NCI-H2029 treated with DMSO at 0.1 percent for 48 hours (cell line): ENCODE measurements at places on chromosomes 12 and 14.

GRCh38 chr14:81884382-81884781, 350.7 kb upstream of the SEL1L start:
- no peak for DNase-seq

- DNase-seq: no peak
These were observed 226.8 kb downstream of the SOX5 start for GRCh38 chr12:23722655-23723054.

- DNase-seq: no peak
These were observed 32.3 kb downstream of the PROX2 start for GRCh38 chr14:74843653-74844052.

DNA sequence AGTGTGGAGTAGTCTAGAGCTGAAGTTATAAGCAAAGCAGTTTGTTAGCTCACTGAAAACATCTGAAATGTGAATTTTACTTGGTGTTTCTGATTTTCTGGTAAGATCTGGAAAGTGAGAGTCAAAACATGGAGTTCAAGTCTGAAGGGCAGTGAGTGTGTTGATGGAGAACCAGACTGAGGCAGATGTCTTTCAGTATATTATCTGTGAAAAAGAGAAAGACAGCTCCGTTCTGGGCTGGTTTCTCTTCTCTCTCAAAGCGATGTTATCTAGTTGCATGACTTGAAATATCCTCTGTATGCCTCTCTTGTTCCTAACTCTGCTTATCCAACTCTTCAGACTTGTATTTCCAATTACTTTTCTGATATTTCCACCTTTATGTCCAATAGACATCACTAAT, 381.9 kb upstream of the RGS6 start:
- no peak for DNase-seq

DNA sequence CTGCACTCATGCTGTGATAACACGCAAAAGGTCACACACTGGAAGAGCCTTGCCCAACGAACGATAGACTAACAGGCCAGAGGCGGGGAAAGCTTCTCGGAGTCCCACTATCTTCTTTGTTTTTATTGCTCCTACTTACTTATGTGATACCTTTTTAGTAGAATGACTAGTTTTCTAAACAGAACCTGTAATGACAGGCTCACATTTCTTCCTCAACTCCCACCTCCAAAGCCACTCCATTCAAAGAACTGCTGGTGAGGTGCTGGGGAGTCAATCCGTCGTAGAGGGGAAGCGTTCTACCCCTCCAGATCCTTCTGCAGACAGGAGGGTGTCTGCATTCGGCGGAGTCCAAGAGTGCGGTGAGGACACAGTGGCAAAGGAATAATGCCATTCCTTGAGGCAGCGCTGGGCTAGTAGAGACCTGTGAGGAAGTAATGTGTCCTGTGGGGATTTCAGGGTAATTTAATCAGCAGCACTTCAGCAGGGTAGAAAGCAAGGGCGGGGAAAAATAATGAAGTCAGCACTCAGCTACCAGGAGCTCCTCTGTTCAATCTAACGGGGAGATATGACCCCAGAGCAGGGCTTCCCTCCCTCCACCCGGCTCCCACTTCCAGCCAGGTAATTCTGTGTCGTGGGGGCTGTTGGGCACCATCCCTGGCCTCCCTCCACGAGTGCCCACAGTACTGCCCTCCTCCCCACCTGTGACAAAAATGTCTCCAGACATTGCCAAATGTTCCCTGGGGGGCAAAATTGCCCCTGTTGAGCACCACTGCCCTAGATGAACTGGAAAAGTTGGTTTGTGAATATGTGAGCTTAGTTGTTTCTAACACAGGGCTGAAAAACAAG, 25.2 kb downstream of the SPRING1 start:
- DNase-seq: no peak

DNA sequence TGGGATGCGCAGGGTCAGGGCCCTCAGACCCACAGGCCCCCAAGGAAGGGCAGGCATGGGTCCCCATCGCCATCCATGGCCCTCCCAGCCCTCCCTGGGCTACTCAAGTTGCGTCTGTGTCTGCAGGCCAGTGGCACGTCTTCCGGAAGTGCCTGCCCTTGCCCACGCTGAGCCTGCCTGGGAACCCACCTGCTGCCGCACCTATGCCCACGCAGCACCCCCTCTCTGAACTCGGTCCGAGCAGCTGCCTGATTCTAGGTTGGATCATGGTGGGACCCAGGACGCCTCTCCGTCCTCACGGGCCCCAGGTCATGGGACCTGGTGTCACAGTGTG, 182.8 kb downstream of the ADGRD1 start:
- no peak for DNase-seq

GRCh38 chr12:121404734-121405133, 4.8 kb downstream of the RNF34 start:
- DNase-seq: peak; percentile 81

GRCh38 chr14:62429683-62430082, 615.6 kb downstream of the KCNH5 start:
- DNase-seq: no peak

DNA sequence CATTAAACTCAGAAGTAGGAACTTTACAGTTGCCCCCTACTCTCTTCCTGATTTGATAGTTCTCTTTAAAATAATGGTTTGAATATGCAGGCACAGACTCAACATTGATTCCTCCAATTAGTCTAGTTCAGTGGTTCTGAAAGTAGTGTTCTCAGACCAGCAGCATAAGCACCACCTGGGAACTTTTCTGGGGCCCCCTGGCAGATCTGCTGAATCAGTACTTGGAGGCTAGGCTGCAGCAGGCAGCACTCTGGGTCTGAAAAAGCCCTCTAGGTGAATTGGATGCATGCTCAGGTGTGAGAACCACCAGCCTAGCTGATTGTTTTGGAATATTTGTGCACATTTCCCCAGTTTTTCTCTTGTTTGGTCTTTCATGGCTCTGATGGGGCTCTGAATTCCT, 198.6 kb upstream of the NOS1 start:
- DNase-seq: no peak

DNA sequence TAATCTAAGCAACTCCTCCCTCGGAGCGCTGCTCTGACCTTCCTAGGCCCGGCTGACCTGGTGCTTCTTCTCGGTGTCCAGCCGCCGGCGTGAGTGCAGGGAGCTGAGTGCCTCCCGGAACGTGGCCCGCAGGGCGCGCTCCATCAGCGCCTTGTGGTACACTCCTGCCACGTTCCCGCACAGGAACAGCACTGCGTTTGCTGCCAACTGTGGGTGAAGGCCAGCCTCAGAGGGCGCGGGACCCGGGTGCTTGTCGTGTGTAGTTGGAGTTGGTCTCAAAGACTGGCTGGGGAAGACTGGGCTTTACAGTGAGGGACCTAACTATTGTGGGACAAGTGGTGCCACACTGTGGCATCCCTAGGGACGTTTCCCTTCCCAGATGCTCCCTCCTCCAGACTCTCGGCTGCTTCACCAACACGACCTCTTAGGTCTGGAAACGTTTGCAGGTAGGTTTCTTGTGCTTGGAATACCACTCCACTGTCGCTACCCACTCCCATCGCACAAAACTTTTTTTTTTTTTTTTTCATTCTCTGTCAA, 3.1 kb downstream of the ADCY4 start:
- DNase-seq: no peak

DNA sequence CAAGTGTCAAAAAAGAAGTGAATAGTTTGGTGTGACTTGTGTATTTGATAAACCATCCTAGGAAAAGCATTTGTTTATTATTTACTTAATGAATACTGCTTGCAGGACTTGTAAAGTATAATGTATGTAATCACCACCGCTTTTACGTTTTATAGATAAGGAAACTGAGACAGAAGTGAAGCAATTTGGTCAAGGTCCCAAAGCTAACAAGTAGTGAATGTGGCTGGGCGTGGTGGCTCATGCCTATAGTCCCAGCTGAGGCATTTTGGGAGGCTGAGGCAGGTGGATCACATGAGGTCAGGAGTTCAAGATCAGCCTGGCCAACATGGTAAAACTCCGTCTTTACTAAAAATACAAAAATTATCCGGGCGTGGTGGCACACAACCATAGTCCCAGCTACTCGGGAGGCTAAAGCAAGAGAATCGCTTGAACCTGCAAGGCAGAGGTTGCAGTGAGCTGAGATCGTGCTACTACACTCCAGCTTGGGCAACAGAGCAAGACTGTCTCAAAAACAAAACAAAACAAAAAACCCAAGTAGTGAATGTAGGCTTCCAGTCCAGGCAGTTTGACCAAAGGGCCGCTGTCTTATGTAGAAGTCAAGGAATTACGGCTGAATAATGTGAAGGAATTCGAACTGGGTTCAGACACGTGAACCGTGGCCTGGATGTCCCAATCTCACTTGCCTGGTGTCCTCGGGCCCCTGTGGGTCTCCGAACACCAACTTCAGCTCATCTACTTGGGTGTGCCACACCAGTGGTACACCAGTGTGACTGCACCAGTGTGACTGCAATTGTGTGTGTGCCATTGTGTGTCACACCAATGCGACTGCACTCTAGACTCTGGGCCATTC, 88.3 kb upstream of the MED13L start:
- DNase-seq: no peak

DNA sequence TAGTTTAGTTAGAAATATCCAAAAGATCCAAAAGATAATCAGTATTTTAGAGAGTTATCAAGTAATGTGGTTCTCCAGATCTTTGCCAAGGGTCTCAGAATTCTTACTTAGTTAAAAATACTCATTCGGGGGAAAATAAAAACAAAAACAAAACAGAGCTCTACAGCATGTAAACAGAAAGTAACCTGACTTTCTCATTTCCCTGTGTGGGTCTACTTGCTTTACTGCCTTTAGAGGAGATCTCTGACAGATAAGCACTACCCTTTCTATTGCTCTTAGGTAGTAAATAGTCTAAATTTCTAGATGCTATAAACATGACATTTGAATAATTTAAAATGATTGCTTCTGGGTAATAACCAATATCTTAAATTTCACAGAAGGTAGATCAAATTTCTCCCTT, 371.8 kb downstream of the RPL10L start:
- DNase-seq: no peak

DNA sequence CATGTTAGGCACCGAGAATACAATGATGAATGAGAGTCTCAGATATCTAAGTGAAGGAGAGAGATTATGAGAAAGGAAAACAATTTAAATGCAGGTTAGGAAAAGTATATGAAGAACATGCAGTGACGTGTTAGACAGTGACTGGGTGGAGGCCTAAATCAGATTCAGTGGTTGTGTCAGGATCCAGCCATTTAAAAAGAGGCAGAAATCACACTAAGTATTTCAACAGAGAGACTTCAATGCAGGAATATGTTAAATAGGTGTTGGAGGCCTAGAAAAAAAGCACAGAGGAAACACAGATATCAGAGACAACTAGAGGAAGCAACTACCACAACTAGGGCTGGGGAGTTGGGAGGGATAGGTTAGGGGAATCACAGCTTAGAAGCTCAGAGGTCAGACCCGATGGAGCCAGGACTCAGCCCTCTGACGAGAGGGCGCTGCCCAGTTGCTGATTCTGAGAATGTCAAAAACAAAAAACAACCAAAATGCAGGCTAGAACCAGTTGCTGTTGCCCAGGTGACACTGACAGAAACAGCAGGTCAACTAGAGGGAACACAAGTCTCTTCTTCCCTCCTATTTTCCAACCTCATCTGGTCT, 3.0 kb upstream of the GARIN2 start:
- DNase-seq: no peak

DNA sequence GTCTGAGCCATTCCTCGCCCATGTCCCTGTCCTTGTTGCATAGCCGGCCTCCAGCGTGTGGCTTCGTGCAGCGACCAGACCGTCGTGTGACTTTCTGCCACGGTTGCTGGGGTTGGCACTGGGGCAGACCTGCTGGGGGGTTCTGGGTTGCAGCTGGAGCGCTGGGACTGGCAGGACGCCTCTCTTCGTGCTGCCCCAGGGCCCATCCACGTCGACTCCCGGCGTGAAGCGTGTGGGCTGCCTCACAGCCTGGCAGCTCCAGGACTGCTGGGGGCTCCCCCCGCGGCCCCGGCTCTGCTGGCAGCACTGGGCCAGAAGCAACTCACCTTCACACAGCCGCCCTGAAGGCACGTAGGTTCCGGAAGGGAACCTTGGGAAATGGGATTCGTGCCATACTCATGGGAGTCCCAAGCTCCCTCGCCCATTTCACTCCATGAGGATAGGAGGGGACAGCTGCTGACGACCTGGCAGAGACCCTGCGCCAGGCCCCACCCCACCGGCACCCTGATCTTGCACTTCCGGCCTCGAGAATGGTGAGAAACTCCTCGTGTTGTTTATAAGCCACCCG, 51.9 kb downstream of the GALNT9 start:
- DNase-seq: no peak

GRCh38 chr12:116141110-116141832, 136.2 kb downstream of the MED13L start:
- DNase-seq: no peak

GRCh38 chr14:105508069-105508468, 17.0 kb downstream of the TEDC1 start:
- DNase-seq: no peak

- no peak for DNase-seq
These were observed 49.0 kb downstream of the IQSEC3 start for GRCh38 chr12:115518-115917.

DNA sequence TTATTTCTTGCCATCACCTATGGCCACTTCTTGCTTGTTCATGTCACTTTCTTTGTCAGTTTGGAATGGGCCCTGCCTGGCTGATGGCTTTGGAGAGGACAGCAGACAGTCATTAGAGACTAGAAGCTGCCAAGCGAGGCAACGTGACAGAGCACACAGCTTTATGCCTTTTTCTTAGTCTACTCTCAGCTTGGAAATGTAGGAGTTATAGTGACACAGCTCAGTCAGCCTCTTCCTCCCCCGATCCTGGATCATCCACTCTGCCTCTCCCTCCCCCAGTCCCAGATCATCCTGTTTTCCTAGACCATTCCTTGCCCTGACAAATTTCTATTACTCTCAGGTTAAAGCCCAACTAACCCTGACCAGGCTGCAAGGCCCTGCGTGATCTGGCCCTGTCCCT, 26.6 kb downstream of the ETV6 start:
- no peak for DNase-seq

GRCh38 chr12:41122894-41123293, 65.2 kb upstream of the PDZRN4 start:
- DNase-seq: no peak

GRCh38 chr12:25824734-25825133, 133.7 kb upstream of the RASSF8 start:
- DNase-seq: no peak

- no peak for DNase-seq
These were observed 232.9 kb upstream of the CRY1 start for GRCh38 chr12:107326237-107326636.

DNA sequence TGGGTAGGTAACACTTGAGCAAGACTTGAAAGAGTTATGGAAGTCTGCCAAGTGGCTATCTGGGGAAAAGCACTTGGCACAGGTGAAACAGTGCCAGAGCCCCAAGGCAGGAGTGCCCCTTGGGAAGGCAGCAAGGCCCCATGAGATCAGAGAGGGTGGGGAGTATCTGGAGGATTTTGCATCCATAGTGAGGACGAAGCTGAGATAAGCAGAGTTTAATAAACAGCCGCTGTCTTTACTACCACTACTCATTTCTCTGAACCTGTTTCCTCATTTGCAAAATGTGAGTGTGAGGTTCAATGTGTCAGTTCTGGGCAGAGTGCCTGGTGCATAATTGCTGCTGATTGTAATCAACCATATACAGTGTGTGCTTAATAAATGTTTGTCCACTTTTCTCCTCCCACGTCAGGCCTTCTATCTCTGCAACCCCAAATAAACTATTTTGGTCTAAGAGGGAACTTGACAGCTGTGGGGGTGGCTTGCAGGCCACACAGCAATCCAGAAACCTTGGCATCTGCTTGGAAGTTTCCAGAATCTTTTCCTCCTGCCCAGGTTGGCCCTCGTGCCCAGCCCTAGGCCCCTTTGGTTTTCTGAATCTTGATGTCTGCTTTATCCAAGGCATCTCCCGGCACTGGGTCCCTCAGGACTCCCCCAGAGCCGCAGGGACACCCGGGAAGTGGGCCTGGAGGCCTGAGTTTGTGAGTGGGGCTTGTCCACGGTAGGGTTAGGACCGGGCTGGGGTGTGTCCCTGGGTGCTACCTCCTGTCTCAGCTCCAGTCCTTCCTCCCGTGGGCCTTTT, 4.5 kb downstream of the ABCB9 start:
- DNase-seq: peak; percentile 69
